Effector memory CD8-positive, alpha-beta T cell (primary cell): ENCODE measurements at places on chromosomes 12 and 14.

DNA sequence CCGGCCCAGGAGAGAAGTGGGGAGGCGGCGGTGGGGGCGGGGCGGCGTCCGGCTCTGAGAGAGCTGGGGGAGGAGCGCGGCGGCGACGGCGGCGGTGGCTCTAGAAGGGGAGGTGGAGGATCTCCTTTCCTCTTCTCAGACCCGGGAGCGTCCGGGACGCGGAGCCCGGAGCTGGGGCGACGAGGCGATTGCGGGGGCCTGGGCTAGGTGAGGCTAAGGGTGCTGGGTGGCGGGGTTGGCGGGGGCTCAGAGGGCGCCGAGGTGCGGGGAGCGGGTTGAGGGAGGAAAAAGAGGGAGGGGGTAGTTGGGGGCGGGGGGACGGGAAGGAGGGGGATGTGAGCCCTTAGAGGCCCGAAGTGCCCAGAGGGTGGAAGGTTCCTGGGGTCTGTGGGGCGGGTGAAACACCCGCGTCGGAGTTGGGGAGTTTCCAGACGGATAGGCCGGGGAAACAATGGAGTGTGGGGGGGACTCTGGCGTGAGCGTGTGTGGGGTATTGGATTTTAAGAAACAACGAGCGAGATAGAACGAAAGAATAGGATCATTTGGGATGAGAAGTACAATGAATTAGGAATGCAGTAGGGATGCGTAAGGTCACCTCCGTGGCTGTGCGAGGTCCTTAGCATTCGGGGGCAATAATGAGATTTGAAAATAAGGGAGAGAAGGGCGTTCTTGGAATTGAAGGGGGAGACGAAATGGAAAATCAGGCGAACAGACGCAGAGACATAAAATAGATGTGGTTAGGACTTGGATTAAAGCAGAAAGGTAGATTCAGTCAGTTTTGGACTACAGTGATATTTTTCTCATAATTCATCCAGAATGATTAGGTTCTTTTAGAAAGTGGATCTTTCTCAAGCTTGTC lies at the start of gene SPATS2:
SPATS2 (plus strand) TSS at position 82 of the 859 bp plus-strand sequence. CDS start 93,551 bp downstream, outside the sequence.
- H3K4me3 ChIP-seq, result peak within 1 kb of the TSS; percentile 95
- peaks cover 12% of the 10 kb centered on the region for H3K36me3 ChIP-seq
- peaks cover 12% of the 10 kb centered on the region for H3K4me1 ChIP-seq
- DNase-seq, result no peak
- H3K27me3 ChIP-seq, result no peaks in the 10 kb centered on the region

- H3K36me3 ChIP-seq, result no peaks in the 10 kb centered on the region
- H3K27me3 ChIP-seq, result no peaks in the 10 kb centered on the region
- no peak overlapping the region for H3K27ac ChIP-seq
- no peak overlapping the region for H3K4me3 ChIP-seq
- no peak for DNase-seq
- no peaks in the 10 kb centered on the region for H3K4me1 ChIP-seq
Observed at GRCh38 chr12:16668198-16668597, 62.2 kb upstream of the LMO3 start.

DNA sequence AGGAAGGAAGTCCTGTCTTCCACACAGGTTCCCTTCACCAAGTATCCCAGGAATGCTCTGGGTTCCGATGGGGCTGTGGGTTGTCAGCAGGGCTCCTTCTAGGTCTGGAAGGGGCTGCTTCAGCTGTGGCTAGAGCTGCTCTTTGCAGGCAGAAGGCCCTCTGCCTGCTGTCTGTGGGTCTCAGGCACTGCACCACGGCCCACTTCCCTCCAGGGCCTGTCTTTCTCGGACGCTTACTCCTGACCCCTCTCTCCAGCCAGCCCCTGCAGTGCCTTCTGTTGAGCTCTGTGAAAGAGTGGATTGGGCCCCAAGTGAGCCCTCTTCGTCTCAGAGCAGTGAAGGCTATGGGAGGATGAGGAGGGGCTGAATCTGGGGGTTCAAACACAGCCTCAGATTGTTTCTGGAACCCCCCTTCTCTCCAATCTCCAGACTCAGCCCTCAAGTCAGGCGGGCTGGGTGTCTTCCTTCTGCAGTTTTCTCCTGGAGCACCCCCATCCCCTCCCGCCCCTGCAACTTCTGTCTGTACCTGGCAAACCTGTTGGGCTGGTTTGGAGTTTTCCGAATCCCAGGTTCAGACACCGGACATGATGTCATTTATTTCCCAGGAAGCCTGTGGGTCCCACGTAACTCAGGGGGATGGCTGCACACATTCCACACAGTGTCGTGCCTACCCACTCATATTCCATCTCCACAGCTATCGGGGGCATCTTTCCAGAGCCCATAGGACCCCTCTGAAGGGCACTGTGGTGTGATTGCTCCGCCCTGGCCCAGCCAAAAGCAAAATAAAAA lies 24.9 kb upstream of the SPPL3 start:
- DNase-seq, result no peak
- no peak overlapping the region for H3K4me3 ChIP-seq
- H3K4me1 ChIP-seq, result no peaks in the 10 kb centered on the region
- no peak overlapping the region for H3K27ac ChIP-seq
- H3K27me3 ChIP-seq, result no peaks in the 10 kb centered on the region
- H3K36me3 ChIP-seq, result no peaks in the 10 kb centered on the region

DNA sequence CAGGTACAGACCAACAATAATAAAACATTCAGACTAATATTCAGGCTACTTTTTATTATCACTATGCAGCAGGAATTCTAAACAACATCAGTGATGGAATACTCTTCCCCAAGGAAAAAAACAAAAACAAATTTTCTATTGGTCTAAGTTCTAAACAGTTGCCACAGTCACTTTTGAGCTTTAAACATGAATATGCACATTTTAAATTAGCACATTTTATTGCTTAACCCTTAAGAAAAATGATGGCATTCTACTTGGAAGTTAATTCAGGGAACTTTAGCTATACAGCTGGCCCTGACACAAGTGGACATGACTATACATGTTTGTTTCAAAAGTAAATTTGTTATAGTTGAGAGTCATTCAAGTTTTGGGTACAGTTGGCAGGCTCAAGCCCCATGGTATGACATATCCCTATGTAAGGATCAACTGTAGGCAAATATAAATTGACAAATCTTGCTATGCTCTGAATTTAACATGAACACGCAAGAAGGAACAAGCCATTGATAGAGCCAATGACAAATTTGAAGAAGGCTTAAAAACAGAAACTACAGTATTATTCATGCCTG lies 224.3 kb upstream of the AMIGO2 start:
- no peaks in the 10 kb centered on the region for H3K27me3 ChIP-seq
- no peak overlapping the region for H3K4me3 ChIP-seq
- DNase-seq, result no peak
- H3K4me1 ChIP-seq, result peaks cover 20% of the 10 kb centered on the region
- no peak overlapping the region for H3K27ac ChIP-seq

- no peak for DNase-seq
- H3K4me1 ChIP-seq, result no peaks in the 10 kb centered on the region
- no peak overlapping the region for H3K4me3 ChIP-seq
- peaks cover 3% of the 10 kb centered on the region for H3K36me3 ChIP-seq
- H3K27ac ChIP-seq, result no peak overlapping the region
Observed at GRCh38 chr12:76329159-76329558, 19.1 kb downstream of the BBS10 start.

GRCh38 chr12:112126000-112126438 lies 659 bp downstream of the TRAFD1 start:
- no peaks in the 10 kb centered on the region for H3K27me3 ChIP-seq
- H3K4me1 ChIP-seq, result peaks cover 19% of the 10 kb centered on the region
- peak overlapping the region; percentile 93 for H3K27ac ChIP-seq
- peak overlapping the region; percentile 86 for H3K4me3 ChIP-seq

- H3K4me3 ChIP-seq, result no peak overlapping the region
- H3K27me3 ChIP-seq, result no peaks in the 10 kb centered on the region
- no peak for DNase-seq
- H3K27ac ChIP-seq, result no peak overlapping the region
- no peaks in the 10 kb centered on the region for H3K4me1 ChIP-seq
Observed at GRCh38 chr12:63276537-63277365, 125.8 kb upstream of the AVPR1A start.

- H3K27me3 ChIP-seq, result no peaks in the 10 kb centered on the region
- DNase-seq, result no peak
- H3K4me1 ChIP-seq, result no peaks in the 10 kb centered on the region
Observed at GRCh38 chr12:115060477-115061168, 376.6 kb upstream of the TBX3 start.

- no peaks in the 10 kb centered on the region for H3K27me3 ChIP-seq
- H3K36me3 ChIP-seq, result no peaks in the 10 kb centered on the region
- no peak for DNase-seq
- no peaks in the 10 kb centered on the region for H3K4me1 ChIP-seq
Observed at GRCh38 chr12:115354007-115354890, 670.3 kb upstream of the TBX3 start.

GRCh38 chr12:114955414-114956014 lies 271.5 kb upstream of the TBX3 start:
- DNase-seq, result no peak
- H3K27ac ChIP-seq, result no peak overlapping the region
- H3K4me1 ChIP-seq, result no peaks in the 10 kb centered on the region
- H3K27me3 ChIP-seq, result no peaks in the 10 kb centered on the region
- no peaks in the 10 kb centered on the region for H3K36me3 ChIP-seq

GRCh38 chr14:100434033-100434601 lies 111.0 kb downstream of the SLC25A47 start:
- H3K4me3 ChIP-seq, result no peak overlapping the region
- no peak overlapping the region for H3K27ac ChIP-seq
- no peaks in the 10 kb centered on the region for H3K36me3 ChIP-seq
- DNase-seq, result no peak

DNA sequence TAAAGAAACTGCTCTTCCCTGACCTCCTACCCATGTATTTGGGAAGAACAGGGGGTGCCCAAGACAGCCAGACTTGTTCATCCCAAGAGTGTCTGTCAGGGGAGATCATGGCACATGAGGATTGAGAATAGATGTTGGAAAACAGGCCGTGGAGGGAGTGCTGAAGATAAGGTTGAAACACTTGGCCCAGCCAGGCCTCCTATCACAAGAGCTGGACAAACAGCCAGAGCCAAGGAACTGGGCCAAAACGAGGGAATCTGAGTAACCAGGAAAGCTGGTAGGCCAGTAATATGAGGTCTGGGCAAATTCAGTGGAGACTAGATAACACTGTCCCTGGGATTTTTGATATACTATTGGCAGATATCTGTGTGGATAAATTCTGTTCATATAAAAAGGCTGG lies 161.7 kb downstream of the TMX1 start:
- H3K4me1 ChIP-seq, result no peaks in the 10 kb centered on the region
- H3K27me3 ChIP-seq, result peaks cover 43% of the 10 kb centered on the region
- no peak overlapping the region for H3K27ac ChIP-seq
- no peaks in the 10 kb centered on the region for H3K36me3 ChIP-seq
